DMS79 (cell line): ENCODE measurements at places on chromosomes 7 and 10.

DNA sequence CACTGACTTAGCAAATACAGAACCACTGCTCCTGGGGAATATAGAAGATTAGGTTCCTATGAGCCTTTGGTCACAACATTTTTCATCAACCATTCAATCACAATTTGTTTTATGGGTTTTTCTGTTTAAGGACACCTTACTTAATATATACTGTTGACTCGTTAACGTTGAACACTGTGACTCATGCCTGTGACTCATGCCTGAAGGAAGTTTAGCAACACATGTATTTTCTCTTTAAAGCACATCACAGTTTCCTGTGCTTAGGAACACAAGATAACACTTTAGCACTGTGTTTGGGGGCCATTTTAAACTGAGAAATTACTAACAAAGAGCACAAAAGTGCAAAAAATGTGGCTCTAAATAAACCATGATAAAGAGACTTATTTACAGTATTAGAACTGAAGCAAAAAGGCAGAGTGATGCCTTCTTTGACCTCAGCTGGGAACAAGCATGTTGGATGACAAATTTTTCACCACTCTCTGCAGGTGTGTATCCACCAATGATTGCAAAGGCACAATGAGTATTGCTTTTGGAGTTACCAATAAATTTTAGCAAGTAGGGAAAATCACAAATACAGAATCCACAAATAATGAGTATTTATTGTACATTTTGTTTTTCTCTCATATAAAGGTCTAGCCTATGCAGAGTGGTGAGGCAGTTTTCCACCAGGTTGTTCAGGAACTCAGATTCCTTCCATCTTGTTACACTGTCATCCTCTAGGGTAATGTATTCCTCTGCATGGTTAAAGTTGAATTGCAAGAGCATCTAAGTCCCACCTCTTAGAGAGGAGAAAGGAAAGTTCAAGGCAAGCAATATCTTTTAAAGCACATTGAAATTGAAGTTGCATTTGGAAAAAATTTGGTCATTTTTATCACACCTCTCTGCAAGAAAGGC, 7.3 kb downstream of the FGFBP3 start:
- no peak for DNase-seq

- DNase-seq, result no peak
Measured at GRCh38 chr10:112299456-112299855, 16.3 kb downstream of the TECTB start.

DNA sequence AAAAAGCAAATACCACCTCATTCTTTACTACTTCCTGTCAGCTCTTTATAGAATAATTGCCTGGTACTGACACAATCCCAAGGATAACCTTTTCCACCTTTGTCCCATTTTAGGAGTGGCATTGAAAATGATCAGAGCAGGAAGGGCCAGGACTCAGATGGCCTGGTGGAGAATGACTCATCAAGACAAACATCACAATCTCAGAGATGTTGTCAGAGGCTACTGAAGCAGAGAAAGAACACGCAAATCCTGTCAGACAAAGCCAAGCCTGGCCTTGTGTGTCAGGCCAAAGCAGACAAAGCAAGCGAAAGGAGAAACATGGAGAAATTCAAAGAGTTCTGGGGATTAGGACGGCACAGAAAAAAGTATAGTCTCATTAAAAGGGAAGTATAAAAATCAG, 40.9 kb downstream of the NSUN6 start:
- no peak for DNase-seq

DNA sequence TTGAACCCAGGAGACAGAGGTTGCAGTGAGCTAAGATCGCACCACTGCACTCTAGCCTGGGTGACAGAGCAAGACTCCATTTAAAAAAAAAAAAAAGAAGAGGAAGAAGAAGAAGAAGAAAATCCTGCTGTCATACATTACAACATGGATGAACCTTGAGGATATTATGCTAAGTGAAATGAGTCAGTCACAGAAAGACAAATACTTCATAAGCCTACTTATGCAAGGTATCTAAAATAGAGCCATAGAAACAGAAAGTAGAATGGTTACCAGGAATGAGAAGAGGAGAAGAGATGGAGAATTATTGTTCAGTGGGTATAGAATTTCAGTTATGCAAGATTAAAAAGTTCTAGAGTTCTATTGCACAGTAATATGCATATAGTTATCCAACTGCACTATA, 466.5 kb downstream of the PLXNA4 start:
- DNase-seq, result no peak

DNA sequence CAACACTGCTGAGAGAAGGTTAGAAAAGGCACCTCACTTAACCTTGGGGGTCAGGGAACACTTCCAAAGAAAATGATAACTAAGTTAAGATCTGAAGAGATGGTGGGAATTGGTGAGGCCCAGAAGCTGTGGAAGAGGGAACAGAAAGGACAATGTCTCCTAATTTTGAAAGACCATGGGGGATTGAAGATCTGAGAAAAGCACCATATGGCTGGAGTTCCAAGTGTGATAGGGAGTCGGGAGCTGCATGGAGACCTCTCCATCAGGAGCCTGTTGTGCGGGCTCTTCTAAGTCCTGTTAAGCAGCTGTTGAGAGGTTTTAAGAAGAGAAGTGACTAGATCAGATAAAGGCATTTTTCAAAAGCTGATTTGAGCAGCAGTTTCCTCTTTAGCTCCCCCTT, 254.3 kb downstream of the CDK14 start:
- DNase-seq, result no peak

DNA sequence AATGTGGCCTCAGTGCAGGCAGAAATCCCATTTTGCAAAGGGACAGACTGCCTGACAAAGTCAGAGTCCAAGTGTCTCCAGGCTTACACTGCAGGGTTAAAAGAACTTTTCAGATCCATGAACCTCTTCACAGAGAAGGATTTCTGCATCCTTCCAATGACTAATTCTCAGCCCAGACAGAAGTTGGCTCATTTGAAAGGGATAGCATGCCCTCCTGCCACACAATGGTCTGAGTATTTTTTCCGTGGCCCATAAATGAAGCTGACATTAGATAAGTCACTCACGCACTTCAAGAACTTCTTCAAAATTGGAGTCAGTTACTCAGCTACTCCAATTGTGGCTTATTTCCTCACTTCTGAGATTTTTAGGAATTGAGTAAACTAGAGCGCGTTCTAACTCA, 170.2 kb downstream of the PLXNA4 start:
- DNase-seq, result no peak

- DNase-seq, result no peak
Measured at GRCh38 chr10:31064348-31064747, 32.7 kb upstream of the ZNF438 start.

DNA sequence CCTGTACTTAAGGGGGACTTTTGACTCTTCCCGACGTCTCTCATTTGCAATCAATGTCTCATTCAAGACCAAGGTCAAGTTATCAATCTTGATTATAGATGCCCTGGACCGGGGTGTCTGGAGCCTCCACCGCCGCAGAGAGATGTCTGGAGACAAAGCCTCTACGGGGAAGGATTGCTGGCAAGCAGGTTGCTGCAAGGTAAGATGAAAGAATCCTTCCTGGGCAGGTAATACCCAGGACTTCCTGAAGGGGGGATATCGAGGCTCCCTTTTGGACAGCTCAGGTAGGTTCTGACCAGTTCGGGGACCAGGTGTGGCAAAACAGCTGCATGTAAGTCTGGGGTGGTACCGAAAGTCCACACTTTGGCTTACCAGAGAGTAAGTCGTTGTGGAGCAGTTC, 12.5 kb upstream of the CUX1 start:
- no peak for DNase-seq

GRCh38 chr7:66296001-66296521, 90.9 kb downstream of the TPST1 start:
- DNase-seq, result peak; percentile 1

DNA sequence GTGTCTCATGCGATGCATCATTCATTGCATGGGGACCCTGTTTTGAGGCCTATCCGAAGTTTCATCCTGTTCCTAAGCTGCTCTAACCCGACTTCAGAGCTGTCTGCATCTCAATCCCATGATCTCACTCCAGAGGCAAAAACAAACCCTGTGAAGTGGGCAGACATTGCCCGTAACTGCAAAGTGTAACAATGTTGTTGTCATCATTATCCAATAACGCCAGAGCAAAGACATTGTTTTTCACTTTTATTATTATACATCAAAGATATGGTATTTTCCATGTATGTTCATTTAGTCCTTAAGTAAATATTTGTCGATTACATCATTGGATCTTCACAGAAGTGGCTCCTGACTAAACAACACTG, 246.7 kb downstream of the KLF6 start:
- DNase-seq, result no peak

- DNase-seq, result no peak
Measured at GRCh38 chr7:139124084-139124914, 14.8 kb upstream of the ZC3HAV1 start.
